ENCODE measurements at places on chromosomes 5 and 9.
A peak's percentile ranks its signal among the peaks of the same experiment; 100 is the strongest.

DNA sequence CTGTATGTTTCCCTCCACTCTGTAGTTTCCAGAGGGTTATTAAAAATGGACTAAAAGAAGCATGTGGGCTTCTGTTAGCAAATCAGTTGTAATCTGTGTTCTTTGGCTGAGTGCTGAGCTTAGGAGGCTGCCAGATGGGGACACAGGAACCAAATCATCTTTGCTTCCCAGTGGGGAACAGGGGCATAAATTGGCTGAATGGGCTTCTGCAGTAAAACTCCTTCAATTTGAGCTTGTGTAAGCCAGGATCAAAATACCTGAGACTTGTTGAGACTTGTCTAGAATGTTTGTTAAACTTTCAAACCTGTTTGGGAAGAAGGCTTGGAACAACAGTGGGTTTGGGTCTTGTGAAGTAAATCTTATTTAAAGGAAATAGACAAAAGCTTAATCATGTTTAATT, 32.2 kb upstream of the TNFAIP8 start:
- DNase-seq: peak; percentile 44

DNA sequence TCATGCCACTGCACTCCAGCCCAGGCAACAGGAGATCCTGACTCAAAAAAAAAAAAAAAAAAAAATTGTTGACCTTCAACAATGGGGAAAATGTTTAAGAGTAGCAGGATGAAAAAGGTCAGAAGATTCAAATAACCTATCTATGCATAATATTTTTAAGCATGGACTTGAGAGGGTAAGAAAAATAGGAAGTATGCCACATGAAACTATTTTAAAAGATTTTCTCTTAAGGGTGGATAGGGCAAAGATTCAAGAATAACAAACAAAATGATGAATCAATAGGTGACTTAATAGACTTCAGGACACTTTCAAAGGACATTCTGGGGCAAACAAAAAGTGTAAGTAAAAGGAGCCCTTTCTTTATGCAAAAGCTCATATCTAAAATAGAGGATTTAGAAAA, 3.2 kb downstream of the TEX48 start:
- peak; percentile 60 for DNase-seq

DNA sequence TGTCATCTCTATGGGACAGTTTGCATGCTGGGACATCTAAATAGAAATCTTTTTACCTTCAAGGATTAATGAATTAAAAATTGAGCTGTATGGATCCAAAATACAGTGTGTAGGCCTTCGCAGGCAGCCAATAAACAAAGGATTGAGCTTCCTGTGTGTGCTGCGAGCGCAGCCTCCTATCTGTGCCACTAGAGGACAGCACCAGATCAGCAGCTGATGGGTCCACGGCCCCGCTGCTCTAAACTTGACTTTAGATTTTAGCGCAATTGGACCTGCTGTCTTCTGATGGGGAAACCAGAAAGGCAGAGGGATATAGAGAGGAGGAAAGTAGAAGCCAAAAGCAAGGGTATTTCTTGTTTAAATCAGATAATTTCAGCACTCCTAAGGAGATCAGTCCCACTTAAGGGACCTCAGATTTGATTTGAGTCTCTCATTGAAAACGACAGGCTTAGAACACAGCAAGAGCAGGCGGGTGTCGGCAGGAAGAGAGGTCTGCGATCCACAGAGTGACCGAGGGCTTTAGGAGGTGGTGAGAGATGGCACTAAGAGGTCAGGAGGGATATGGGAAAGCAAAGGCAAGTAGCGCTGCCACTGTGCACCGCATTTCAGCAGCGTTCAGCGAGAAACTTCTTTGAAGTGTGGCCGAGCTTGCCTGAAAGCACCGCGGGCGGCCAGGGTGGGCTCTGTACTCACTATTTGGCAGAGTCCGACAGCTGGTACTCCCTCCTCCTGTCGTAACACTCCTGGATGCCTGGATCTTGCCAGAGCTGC, 214.3 kb downstream of the GNA14 start:
- DNase-seq: peak; percentile 87

DNA sequence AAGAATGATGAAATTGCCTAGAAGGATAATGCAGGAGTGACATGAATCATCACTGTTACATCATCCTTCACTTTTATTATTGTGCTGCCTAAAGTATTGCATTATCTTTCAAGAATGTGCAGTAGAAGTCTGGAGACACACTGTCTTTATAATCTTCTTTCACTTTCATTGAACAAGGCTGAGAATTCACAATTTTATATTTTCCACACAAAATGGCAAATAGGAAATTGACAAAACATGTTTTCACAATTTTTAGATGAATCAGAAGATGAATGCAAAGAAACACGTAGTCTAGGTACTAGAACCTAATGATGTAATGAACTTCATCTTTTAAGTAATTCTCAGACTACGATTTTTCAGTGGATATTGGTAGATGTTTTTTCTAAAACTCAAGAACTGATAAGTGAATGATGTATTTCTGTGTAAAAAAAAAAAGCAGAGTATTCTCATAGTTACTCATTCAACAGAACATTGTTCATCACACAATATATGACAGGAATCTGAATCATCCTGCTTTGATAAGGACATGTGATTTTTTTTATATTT, 131.5 kb upstream of the GRHPR start:
- peak; percentile 84 for DNase-seq

GRCh38 chr5:100165309-100165708, 369.9 kb upstream of the FAM174A start:
- DNase-seq: no peak

GRCh38 chr5:23136958-23137357, 283.8 kb upstream of the CDH12 start:
- no peak for DNase-seq

DNA sequence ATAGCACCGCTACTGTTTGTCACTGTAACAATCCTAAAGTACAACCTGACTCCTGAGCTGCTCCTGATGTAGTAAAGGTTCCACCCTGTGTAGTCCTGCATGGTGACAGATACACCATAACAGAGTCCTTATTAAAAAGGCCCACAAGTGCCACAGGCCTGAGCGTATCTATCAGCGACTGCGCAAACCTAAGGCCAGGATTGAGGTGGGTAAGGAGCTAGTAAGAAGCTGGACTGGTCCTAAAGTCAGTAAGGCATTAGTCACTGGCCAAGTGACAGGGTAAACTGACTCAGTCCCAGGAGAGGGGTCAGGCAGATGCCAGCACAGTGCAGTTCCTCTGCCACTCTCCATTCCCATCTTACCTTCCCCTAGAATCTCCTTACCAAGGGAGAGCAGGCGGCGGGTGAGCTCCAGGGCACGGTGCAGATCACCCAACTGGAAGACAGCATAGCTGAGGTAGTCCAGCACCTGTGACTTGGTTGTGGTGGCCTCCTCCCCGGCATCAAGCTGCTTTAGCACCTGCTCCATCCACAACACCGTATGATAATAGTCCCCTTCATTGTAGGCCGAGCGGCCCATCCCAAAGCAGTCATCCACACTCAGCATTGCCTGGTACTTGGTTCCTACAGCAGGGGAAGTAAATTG, 17.6 kb downstream of the P4HA2 start:
- DNase-seq: no peak

DNA sequence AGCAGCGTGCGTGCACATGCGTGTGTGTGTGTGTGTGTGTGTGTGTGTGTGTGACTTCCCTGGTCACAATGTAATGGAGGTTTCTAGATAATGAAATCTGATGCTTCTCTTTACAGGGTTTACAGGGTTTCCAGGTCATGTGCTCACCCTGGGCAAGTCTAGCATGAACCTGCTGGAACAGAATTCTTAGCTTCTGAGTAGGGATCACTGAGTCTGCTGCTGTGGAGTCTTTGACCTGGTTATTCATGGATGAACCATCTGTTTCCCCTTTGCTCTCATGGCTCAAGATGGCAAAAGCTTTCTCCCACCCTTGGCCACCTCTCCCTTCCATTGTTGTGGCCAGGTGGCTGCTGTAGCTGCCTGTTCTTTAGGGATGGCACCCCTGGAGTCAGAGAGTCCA, 111.6 kb upstream of the SHB start:
- no peak for DNase-seq

- DNase-seq: no peak
Observed at GRCh38 chr9:111610149-111610548, 10.7 kb upstream of the PTGR1 start.

DNA sequence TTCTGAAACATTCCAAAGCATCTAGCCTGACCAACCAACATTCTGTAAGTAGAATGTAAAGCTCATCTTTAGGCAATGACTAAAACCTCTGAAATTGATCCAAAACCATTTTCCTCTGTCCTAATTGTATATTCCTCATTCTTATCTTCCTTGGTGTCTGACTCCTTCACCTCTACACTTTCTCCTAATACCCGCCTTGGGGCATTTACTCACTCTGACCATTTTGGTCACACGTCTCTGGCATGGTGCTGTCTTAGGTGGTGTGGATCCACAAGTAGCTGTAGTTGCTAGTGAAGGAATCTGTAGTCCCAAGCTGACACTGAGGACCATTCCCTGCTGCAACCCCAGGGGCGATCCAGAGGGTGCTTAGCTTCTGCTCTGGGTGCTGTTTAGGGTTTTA, 40.8 kb upstream of the LMNB1 start:
- DNase-seq: peak; percentile 36

DNA sequence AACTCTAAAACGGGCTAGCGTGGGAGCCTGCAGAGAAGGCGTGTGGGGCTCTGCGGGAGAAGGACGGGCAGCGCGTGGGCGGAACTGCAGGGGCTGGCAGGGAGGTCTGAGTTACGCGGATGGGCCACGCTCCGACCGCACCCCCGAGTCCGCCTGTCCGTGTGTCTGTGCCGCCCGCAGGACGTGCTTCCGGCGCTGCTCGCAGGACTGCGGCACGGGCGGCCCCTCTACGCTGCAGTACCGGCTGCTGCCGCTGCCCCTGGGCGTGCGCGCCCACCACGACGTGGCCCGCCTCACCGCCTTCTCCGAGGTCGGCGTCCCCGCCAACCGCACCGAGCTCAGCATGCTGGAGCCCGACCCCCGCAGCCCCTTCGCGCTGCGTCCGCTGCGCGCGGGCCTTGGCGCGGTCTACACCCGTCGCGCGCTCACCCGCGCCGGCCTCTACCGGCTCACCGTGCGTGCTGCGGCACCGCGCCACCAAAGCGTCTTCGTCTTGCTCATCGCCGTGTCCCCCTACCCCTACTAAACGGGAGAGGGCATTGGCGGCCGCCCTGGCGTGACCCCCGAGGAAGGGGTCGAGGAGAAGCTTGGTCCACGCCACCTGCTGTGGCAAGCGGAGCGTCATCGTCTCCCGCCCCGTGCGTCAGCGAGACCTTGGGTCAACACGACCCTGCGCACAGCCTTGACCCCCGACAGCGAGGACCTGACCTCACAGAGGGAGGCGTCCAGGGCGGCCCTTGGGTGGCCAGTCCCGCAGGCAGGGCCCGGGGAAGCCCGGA, 11.4 kb upstream of the ASS1 start:
- peak; percentile 82 for DNase-seq

DNA sequence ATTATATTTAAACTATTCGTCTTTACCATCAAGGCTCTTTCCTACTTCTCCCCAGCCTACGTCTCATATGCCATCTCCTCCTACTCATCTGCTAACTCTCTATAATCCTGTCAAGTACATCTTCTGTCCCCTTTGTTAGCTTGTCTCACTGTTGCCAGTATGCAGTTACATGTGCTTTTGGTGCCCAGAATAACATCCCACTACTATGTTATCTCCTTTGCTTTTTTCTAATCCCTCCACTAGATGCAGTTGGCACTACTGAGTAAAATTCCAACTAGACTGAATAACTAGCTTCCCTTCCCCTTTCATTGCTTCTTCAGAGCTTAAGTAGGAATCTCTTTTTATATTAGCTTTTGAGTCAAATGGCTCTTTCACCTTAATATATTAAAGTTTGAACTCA, 3.0 kb upstream of the ARRDC3 start:
- no peak for DNase-seq

GRCh38 chr9:97046228-97046627, 7.3 kb upstream of the CTSV start:
- DNase-seq: peak; percentile 31
